Stimulated activated CD4-positive, alpha-beta T cell treated with anti-CD3 and anti-CD28 coated beads, TNF-alpha, amount 100 ng/mL, for 1 hour (primary cell): ENCODE measurements at places on chromosomes 3 and 15.

GRCh38 chr3:58342676-58343075 lies 10.0 kb downstream of the PXK start:
- DNase-seq, result no peak

DNA sequence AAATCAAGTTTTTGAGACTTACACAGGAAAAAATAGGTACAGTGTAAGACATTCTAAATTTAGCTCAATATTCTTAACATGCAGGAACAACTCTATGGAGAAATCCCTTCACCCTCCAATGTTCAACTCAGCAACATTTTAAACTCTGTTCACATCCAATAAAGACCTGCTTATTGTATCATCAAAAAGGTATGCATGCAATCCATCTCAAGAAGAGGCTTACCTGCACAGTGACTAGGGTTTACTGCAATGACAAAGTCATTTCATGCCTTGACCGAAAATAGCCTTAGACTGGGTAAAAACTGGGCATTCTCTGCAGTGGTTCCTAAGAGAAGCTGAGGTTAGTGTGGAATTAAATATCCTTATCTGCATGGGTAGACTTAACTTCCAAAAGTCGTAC lies 80.5 kb downstream of the MAGI1 start:
- DNase-seq, result no peak

DNA sequence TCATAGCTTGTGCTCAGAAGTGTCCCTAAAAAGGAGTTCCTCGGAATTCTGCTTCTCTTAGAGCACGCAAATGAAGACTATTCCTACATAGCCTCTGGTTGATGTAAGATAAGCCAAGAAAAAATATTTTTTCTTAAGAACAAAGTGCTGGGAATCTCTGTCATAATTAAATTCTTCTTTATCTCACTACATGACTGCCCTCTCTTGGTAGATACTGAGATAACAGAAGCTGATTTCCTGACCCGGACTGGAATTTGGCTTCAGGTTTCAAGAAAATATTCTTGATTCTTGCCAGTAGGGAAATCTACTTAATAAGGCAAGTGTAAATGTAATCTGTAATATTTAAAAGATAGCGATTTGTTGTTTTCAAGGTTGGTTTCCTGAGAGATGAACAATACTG lies 31.3 kb upstream of the SETMAR start:
- DNase-seq, result no peak

- no peak for DNase-seq
Observed at GRCh38 chr3:77052051-77052501, 12.2 kb downstream of the ROBO2 start.

DNA sequence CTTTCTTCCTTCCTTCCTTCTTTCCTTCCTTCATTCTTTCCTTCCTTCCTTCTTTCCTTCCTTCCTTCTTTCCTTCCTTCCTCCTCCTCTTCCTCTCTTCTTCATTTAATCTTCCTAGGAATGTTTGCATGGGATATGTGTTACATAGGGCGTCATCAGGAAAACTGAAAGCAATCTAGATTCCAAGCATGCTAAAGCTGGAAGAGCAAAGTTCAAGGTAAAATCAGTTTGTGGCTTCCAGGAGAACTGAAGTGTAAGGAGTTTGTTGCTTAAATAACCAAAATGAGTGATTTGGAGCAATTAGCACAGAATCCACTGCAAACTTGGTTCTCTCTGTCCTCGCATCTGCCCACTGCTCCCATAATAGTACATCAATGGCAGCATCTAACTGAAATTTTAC lies 716.2 kb downstream of the GBE1 start:
- no peak for DNase-seq

GRCh38 chr3:98657457-98657856 lies 64.0 kb upstream of the CPOX start:
- no peak for DNase-seq

DNA sequence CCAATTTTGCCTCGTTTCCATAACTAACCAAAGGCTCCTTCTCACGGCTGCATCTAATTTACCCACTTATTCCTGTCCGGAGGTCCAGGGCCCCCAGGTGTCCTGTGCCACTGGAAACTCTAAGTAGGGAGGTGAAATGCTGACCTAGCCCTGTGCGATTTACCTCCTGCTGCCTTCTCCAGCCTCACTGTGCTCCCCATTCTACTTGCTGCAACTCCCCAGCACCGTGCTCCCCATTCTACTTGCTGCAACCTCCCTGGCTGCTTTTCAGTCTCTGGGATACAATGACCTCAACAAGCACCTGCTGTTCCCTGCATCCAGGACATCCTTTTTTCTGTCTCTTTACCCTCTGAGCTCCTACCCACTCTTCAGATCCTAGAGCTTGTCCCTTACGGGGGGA lies 254.7 kb upstream of the PROK2 start:
- DNase-seq, result no peak

DNA sequence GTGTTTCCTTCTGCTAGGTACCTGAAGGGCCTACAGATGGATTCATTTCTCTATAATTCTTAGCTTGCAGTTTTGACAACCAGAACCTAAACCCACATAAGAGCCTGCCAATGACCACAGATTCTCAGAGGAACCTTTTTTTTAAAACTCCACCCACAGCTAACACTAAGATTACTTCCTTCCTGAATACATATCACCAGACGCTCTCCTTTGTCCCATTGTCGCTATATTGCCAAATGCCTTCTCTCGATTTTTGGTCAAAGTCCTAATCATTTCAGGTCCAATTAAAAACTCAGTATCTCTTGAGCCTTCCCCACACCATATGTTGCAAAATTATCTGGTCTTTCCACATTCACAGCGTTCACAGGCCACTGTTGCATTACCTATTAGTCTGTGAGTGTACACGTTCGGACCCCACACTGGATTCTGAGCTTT lies 12.4 kb downstream of the ZNF710 start:
- DNase-seq, result no peak

- no peak for DNase-seq
Observed at GRCh38 chr3:69737392-69737791, 1.9 kb upstream of the MITF start.

DNA sequence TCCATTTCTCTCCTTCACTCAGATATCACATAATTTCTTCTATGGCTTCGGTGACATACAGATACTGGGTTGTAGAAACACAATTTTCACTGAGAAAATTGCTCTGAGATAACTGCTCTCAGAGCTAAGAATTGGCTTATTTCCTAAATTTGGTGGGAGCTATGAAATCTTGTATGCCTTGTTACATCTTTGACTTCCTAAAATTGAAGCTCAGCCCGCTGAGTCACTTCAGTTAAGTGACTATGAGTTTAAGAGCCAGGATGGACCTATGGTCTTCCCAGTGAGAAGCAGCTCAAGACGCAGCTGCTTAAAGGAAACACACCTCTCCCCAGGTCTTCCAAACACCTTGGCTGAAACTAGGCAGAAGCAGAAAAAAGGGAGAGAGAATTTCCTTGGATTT lies 56.4 kb downstream of the EFHB start:
- no peak for DNase-seq
